ENCODE measurements at places on chromosomes 5 and 9.

DNA sequence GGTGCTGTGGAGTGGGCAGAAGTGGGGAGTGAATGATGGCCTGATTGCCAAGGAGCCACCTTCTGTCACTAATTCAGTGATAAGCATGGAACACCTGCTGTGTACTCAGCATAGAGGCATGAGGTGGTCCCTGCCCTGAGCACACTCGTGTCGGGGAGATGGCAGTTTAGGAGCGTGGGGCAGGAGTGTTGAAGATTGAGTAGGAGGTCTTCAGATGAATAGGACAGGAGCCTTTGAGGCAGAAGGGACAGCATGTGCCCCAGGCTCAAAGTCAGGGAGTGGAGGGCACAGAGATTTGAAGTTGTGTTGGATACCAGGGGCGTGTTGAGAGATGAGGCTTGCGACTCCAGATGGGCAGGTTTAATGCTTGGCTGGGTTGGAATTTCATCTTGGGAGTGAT is 55.0 kb downstream of the ZNF618 start:
- DNase-seq: no peak

- peak; percentile 34 for DNase-seq
These were observed 4.6 kb upstream of the ERCC6L2 start for GRCh38 chr9:95870906-95871305.

GRCh38 chr5:163893281-163893680 is 387.9 kb downstream of the MAT2B start:
- DNase-seq: no peak

- DNase-seq: no peak
These were observed 21.0 kb upstream of the SLC2A6 start for GRCh38 chr9:133499892-133500270.

DNA sequence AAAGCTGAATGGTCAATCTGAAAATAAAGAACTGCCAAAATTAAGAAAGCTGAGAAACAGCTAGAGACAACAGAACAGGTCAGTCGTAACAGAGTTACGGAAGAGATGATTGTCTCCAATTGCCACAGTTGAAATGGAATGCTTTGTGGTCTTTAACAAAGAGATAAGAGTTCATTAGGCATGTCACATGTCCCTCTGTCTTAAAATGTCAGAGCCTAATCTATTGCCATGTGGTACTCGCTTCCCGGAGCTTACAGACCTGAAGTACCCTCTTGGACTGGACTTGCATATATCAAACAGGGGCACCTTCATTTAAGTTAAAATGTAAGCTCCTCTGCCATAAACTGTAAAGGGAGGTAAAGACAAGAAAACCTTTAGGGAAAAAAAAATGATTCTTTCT is 19.7 kb downstream of the TTC39B start:
- no peak for DNase-seq

- DNase-seq: no peak
These were observed 114.3 kb upstream of the PAPPA start for GRCh38 chr9:116039312-116039711.

Data from Kasumi-1 (cell line).